Left forelimb (tissue), 1 donor: ENCODE measurements at places on chromosomes 1 and 21.

GRCh38 chr1:221810406-221810805 is 68.5 kb upstream of the DUSP10 start:
- DNase-seq = no peak

DNA sequence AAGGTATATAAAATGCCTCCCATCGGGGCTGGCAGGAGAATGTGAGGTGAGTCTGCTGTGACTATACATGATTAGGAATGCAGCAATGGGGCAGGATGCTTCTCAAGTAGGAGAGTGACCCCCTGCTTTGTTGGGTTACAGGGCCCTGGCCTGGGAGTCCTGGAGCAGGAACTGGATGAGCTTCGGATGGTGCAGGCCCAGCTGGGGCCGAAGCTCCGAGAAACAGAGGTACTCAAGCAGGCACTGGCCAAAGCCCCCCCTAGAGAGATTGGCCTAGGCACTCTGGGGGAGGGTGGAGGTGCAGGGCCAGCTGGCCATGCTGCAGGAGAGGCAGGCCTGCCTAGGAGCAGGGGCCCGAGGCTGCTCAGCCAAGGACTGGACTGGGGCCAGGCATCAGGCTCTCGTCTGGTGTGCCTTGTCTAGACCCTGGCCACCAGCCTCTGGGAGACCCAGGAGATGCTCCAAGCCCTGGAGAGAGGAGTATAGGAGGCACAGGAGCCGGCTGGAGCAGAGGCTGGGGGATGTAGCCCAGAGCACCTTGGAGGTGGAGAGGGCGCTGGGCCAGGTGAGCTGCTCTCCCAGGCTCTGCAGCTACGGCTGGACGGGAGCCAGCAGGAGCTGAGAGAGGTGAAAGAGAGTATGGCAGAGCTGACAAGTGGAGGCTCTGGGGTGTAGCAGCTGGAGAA is 32.8 kb upstream of the PKP1 start:
- DNase-seq = peak; percentile 42

DNA sequence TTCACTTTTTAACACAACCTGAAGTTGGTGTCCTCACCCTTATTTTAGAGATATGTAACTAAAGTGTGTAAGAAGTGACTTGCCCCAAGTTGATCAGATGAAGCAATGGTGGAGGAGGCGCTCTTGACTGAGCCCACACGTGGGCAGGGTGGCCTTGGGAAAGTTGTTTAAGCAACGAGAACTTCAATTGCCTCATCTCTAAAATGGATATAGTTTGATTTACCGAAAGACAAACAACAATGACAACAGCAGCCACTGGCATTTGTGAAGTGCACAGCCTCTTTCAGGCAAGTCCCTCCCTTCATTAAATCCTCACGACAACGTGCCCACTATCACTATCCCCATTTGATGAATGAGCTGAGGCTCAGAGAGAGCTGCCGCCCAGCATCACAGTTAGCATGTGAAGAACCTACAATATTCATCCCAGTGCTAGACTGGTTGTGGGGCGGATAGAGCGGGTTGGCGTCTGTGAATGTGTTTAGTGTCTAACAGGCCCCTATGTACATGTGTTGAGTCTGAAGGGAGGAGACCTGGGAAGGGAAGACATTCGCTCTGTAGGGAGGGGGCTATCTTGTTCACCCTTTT is 3.0 kb downstream of the IL22RA1 start:
- DNase-seq = no peak

- no peak for DNase-seq
Observed at GRCh38 chr21:33089395-33090119, 19.6 kb downstream of the OLIG1 start.

- DNase-seq = no peak
Observed at GRCh38 chr1:32998997-32999396, 34.4 kb upstream of the RNF19B start.

GRCh38 chr1:110645821-110646735 is 28.7 kb downstream of the KCNA3 start:
- DNase-seq = no peak

GRCh38 chr21:41726970-41727783 is 39.7 kb downstream of the RIPK4 start:
- no peak for DNase-seq

- no peak for DNase-seq
Observed at GRCh38 chr1:206923009-206923960, 1.5 kb upstream of the FCMR start.

DNA sequence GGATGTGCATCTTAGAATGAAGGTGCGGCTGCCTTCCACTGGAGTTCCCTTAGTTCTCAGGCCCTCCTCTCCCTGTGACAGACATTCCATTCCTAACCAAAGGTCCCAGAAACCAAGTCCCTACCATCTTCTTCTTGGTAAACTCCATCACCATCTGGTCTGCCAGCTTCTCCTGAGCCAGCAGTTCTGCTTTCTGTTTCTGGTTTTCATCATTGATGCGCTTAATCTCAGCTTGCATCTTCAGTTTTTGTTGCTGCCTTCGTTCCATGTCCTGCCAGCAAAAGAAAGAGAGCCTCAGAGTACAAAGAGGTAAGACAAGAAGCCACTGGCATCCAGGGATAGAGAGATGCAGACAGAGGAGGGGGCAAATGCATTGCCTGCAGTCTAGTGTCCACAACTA is 18.0 kb upstream of the VSIG8 start:
- DNase-seq = no peak

GRCh38 chr1:27724961-27725373 is 794 bp upstream of the FAM76A start:
- peak; percentile 73 for DNase-seq

DNA sequence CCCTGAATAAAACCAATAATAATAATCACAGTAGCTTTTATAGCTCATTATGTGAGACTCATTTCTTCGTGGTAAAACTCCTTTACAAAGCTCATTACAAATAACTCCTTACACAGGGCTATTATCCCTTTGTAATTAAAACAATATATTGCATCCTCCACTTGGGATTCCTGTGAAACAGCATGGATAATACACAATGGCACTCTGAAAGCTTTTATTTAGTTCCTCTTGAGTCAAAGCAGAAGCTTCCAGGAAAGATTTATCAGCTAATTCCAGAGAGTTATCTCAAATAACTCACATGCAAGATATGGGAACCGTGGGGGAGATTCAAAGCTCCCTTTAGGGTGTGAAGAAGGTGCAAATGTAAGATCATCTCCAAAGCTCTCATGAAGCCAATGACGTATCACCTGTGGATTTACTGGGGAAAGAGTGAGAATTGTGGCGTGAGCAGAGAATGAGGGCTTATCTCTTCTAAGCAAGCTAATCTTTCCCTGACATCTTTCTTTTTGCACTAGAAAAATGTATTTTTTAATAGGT is 60.4 kb upstream of the GJA5 start:
- no peak for DNase-seq

DNA sequence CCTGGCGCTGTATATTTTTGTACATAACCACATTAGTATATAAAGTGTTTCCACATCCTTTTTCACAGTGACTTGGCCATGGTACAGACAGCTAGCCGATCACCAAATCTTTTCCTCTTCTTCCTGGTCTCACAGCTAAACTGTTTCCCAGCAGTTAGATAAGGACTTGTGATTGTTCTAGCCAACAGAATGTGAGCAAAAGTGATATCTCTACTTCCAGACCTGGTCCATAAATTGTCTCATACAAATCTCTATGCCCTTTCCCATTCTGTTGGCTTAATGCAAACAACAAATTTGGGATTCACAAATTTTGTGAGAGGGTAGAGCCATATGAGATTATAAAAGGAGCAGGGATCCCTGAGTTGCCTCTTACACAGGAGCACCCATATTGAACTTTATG is 19.5 kb downstream of the PAFAH2 start:
- DNase-seq = no peak

GRCh38 chr1:111214074-111214801 is 13.3 kb upstream of the CHI3L2 start:
- no peak for DNase-seq

GRCh38 chr1:31166462-31166861 is 73.2 kb downstream of the NKAIN1 start:
- no peak for DNase-seq

GRCh38 chr1:113858418-113858817 is 13.1 kb downstream of the PTPN22 start:
- DNase-seq = no peak

GRCh38 chr1:70688580-70688979 is 277.5 kb downstream of the CTH start:
- DNase-seq = no peak

- peak; percentile 84 for DNase-seq
Observed at GRCh38 chr1:184191181-184191621, 139.7 kb downstream of the TSEN15 start.

DNA sequence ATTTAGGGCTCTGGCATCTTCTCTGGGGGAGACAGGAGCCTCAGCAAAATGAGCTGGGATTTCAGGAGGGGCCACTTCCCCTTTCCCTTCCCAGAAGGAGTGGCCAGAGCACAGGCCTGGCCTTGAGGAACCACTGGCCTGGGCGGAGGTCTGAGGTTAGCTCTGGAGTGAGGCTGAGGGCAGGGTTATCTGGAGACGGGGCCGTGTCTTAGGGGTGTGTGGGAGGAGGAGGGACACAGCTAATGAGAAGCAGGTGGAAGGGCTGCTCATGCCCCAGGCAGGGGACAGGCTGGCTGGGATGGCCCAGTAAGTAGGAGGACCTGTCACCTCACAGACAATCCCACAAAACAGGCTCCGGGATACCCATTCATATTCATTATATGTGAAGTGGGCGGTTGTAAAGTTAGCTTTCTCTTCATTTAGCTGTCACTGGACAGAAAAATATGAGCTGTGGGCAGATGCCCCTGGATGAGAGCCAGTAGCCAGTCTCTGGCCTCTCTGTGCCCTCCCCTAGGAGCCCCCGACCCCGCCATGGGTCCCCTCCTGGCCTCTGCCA is 12.4 kb downstream of the ALX3 start:
- no peak for DNase-seq

GRCh38 chr1:162145280-162145965 is 75.9 kb downstream of the NOS1AP start:
- no peak for DNase-seq

DNA sequence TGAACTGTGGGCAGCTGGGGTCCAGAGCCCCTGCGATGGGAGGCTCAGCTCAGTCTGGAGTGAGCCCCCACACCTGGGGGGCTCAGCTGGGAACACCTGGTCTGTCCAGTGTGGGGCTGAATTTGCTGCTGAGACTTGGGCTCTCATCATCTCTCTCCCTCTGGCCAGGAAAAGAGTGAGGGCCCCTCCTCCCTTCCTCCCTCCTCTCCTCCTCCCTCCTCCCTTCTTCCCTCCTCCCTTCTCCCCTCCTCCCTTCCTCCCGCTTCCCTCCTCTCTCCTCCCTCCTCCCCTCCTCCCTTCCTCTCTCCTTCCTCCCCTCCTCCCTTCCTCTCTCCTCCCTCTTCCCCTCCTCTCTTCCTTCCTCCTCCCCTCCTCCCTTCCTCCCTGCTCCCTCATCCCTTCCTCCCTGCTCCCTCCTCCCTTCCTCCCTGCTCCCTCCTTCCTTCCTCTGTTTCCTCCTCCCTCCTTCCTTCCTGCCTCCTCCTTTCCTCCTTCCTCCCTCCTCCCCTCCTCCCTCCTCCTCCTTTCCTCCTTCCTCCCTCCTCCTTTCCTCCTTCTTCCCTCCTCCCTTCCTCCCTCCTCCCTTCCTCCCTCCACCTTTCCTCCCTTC is 23.5 kb upstream of the PEX10 start:
- DNase-seq = no peak
